Islet precursor cell (in vitro differentiated cells): ENCODE measurements at places on chromosomes 4 and X.

GRCh38 chr4:137124278-137124932, 407.9 kb downstream of the PCDH18 start:
- no peak for DNase-seq

GRCh38 chr4:148800336-148800885, 358.2 kb upstream of the NR3C2 start:
- no peak for DNase-seq

DNA sequence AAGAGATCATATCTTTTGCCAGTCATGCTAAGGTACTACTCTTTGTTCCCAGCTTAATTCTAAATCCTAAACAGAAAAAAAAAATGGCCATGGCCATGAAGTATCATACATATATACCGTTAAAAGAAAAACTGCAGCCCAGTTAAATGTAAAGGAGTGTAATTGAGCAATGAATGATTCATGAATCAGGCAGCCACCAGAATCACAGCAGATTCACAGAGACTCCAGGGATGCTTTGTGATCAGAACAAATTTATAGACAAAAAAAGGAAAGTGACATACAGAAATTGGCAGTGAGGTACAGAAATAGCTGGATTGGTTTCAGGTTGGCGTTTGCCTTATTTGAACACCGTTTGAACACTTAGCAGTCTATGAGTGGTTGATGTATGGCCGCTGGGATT, 42.1 kb upstream of the PDGFC start:
- DNase-seq = no peak

DNA sequence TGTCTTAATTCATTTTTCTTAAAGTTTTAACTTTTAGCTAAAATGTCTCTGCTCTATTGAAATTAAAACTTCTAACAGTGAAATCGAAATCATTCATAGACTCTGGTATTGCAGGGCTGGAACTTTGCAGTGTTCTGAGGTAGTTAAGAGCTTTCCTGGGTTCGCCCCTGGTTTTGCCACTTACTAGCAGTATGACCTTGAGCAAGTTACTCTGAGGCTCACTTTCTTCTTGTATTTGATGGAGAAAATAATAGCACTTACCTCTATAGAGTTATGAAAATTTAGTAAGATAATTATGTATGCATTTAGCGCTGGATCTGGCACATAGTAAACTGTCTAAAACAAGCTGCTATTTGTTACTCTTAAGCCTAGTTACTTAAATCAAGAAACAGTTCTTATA, 1.7 kb downstream of the SLAIN2 start:
- DNase-seq = no peak

GRCh38 chr4:157204634-157205244, 15.8 kb upstream of the GRIA2 start:
- peak; percentile 74 for DNase-seq

DNA sequence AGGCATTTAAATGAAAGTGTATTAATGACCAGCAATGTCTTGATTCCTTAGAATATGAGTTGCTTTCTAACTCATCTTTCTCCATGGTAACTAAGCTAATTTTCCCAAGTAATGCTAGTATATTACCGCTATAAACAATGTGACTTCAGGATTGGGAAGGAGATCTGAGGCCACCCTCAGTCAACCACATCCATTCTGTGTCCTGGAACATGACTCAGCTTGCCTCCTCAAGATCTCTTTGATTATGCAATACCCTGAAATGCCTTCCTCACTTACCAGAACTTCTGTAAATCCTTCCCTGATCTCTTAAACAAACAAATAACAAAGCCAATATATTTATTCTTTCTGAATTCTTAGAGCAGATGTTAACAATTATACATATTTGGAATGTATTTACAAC, 1495.5 kb downstream of the PCDH18 start:
- DNase-seq = no peak
